ENCODE measurements at places on chromosomes 4 and X.

- no peak for DNase-seq
These were observed 157.8 kb downstream of the DHX15 start for GRCh38 chr4:24426557-24426956.

- DNase-seq = no peak
These were observed 50.6 kb downstream of the QRFPR start for GRCh38 chr4:121330180-121330665.

- DNase-seq = no peak
These were observed 212.7 kb downstream of the SLIT2 start for GRCh38 chr4:20464381-20464780.

DNA sequence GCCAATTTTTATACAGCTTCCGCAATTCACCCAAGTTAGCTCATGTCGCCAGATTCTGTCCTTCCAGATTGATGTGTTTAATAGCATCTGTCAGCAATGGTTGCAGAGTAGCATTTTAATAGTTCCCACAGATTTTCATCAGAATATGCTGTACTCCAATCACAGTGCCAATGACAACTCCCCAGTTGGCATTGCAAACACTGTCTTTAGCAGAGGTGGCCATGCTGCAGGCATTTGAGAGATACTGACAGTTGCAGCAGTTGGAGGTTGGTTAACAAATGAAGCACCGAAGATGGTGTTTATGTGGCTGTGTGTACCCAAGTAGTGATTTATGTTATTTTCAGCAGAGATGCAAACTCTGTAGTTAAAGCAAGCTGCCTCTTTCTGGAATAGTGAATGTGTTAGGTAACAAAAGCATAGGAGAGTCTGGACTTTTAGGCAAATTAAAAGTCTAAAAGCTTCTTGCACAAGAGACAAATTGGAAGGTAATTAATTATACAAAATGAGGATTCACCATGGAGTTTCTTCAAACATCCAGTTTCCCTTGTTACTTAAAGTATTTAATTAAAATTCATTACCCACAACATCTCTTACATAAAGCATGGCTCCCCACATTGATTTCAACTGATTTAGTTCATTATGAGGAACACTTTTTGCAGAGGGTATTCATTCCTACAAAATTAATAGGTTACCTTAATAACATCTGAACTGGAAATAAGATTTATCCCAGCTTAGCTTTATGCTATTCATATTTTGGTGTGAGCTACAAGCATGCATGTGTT is 65.2 kb downstream of the PARM1 start:
- DNase-seq = no peak

DNA sequence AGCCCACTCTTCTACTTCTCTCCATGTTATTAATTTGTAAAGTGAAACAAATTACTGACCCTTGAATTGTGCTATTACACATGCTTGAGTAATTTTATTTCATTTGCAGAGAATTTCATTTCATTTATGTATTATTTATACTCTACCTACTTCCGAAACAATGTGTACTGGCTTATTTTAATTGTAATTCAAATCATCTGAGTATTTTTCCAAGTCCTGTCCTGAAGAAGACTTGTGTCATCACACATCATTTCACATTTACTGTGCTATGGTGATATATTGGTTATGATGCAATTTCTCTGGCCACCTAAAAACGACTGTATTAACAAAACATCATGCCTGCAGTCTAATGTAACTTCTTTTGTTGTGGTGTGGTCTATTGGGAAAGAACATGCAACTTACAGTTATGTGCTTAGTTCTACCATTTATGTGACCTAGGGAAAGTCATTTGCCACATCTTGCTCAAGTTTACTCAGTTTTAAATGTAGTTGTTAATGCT is 384.5 kb downstream of the RPA4 start:
- DNase-seq = no peak

GRCh38 chr4:63663870-63664269 is 745.4 kb downstream of the TECRL start:
- DNase-seq = no peak

DNA sequence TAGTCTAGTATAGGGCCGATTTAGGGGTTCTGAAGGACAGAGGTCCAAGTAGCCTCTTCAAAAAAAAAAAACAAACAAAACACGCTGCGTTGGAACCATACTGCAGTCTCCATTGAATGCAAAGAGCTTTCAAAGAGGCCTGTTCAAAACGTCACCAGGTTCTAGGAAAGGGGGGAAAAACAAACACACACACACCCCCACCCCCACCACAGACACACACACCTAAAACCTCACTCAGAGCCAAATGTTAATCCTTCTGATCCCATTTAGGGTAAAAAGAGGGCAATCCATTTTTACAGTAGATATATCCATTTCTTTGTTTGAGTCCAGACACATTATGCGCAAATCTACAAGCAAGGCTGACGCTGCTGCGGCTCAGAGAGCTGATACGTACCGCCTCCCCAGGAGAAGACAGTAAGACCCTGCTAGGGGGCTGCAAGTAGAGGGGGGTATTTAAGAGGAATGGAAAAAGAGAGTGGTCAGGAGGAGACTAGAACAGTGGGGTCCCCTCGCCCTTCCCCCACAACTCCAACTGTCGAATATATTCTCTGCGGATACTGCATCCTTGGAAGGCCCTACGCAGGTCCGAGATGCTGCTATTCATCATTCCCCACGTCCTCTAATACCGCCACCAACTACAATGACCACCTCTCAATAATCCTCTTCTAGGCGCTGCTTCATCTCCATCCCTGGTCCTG is 1.3 kb downstream of the NKRF start:
- no peak for DNase-seq

- no peak for DNase-seq
These were observed 654.6 kb downstream of the RAPGEF2 start for GRCh38 chr4:159757499-159757898.

DNA sequence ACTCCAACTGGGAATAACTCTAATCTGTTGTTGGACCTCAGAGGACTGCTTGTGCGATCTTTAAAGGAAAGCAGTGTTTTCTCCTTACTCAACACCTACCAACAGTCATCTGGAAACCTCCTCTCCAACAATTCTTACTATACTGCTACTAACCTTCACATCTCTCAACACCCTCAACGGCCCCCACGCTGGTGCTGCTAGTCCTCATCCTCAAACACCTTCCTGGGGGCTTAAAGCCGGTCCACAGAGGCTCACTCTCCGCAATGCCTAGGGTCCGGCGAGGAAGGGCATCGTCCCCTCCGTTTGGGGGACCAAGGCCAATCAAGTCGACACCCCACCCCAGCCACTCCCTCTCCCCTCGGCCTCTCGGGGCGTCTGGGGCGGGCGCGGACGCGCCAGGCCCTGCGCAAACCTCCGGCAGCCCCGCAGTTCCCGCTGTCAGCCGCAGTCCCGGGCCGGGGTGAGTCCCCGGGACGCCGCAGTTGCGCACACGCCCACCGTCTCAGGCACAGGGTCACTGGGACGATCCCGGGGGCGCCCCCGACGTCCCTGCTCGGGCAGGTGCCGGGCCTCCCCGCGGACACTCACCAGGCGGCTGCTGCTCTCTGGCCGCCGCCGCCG is 418 bp downstream of the TAB3 start:
- no peak for DNase-seq

GRCh38 chrX:111041018-111041462 is 55.0 kb upstream of the PAK3 start:
- DNase-seq = no peak
